ENCODE measurements at places on chromosomes 1 and 21.

GRCh38 chr1:164337394-164337793 is 221.6 kb upstream of the PBX1 start:
- DNase-seq: no peak

- DNase-seq: no peak
Measured at GRCh38 chr1:168725831-168726230, 3.2 kb downstream of the DPT start.

- DNase-seq: no peak
Measured at GRCh38 chr21:26096494-26097371, 73.8 kb downstream of the APP start.

DNA sequence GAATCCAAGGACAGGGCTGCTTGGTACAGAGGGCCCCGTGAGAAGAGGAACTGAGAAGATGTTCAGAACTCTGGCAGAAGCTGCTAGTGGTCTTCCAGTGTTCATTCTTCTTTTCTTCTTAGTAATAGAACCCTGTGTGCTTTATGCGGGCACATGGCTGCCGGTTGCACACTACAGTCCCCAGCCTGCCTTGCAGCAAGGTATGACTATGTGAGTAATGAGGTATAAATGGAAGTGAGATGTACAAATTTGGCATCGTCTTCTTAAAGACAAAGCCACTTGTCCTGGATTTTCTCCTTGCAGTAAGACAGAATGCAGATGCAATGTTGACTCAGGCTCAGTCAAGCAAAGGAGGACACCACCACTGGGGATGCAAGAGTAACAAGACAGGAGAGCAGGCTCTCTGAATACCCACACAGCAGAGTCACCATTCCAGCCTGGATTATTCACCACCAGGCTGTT is 15.0 kb upstream of the ATP1B1 start:
- DNase-seq: no peak

- no peak for DNase-seq
Measured at GRCh38 chr1:228045871-228046270, 36.6 kb upstream of the ARF1 start.

DNA sequence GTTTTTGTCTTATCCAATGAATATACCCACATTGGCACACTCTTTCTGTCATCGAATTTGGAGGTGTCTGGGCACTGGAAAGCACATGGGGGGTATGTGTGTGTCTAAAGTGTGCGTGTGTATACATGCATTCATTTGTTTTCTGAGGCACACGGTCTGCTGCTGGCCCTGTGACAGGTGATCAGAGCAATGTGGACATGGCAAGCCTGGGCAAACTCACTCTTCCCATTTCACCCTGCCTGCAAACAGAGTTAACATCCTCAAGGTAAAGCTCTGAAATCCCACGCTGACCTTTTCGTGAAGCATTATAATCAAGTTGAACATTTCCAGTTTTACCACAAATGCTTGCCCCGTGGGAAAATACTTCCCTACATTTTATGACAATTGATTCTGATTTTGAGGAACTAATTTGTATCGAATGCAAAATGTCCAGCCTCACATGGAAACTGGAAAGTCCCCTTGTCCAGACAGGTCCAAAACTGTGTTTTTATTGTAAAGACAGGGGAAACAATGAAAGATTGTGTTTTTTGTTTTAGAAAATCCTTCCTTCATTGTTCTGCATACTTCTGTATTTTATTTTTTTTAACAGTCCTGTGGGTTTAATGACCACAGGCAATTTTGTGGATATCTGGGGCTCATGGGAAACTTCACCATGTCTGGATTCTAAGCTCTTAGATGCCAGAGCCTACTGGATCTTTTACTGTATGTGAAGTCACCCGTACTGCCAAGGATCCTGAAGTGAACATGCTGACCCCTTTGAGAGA is 160.9 kb downstream of the PBX1 start:
- no peak for DNase-seq

DNA sequence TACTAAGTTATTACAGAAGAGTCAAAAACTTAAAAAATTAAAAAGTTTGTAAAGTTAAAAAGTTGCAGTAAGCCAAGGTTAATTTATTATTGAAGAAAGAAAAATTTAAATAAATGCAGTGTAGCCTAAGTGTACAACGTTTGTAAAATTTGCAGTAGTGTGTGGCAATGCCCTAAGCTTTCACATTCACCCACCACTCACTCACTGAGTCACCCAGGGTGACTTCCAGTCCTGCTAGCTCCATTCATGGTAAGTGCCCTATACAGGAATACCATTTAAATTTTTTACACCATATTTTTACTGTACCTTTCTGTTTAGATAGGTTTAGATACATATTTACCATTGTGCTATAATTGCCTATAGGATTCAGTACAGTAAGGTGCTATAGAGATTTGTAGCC is 88.6 kb downstream of the CTH start:
- no peak for DNase-seq

DNA sequence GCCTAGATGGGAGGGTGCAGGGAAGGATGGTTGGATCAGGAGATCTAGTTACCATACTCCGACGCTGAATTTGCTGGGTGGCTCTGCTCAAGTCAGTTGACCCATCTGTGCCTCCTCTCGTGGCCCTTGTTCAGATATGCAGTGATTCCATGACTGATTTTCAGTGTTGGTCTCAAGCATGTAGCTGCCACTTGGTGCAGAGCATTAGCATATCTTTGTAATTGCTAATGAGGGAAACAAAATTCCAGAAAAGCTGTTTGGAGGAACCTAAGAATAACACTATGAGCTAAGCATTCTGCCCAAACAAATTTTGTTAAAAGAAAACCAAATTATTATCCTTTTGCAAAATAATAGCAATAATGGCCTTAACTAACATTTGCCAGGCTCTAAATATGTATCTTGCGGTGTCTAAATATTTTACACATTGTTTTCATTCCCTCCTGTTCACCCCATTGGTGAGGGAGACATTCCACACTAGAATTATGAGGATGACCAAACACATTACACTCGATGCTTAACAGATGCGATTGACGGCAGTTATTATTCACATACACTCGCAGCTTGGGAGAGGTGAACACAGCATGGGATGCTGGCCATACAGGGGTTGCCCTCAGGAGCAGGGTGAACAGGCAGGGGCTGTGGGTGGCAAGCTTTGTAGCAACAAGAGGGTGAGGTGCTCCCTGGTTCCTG is 69.1 kb downstream of the KCNJ15 start:
- no peak for DNase-seq

GRCh38 chr1:196433000-196433399 is 175.2 kb downstream of the KCNT2 start:
- DNase-seq: no peak

DNA sequence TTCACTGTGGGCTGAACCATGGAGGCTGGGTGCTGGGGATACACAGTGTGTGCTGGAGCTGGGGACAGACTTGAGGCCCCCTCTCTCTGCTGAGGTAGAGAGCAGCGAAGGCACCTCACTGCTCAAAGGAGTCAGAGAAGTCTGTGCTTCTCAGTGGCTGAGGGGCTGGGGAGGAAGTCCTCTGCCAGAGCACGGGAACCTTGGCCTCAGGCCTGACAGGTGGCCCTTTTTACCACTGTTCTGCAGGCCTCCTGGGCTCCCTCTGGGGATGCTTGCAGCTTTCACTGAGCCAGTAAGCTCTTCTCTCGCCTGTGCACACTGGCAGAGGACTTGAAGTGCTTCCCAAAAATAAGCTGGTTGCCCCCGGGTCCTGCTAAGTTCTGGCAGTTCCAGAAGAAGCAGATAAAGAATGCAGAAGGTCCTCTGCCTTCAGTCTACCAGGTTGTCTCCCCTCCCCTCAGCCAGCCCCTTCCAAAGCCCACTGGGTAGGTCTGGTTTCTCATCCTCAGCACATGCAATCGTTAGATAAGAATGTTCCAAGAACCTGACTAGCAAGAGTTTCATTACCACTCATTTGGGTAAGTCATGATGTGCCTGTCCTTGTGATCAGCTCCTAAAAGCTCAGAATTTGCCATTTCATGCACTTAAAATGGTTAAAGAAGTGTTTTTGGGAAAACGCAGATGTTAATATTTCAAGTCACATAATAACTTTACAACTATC is 53.9 kb downstream of the TENT5C start:
- DNase-seq: no peak

DNA sequence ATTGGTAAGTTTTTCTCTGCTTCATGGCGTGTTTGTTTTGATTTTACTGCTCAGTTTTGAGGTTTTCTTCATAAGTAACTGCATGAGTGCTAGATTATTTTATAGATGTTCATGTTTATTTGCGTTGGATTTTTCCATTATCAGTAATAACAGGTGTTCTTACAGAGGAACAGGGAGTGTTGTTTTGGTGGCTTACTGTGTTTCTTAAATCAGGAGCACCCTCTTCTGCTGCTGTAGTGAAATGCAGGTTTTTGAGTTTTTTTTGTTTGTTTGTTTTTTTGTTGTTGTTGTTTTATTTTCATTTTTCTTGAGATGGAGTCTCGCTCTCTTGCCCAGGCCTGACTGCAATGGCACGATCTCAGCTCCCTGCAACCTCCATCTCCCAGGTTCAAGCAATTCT is 32.6 kb downstream of the CTBS start:
- DNase-seq: no peak

GRCh38 chr1:91124290-91124985 is 102.6 kb upstream of the ZNF644 start:
- no peak for DNase-seq

GRCh38 chr1:204286831-204287421 is 72.8 kb downstream of the PLEKHA6 start:
- no peak for DNase-seq

DNA sequence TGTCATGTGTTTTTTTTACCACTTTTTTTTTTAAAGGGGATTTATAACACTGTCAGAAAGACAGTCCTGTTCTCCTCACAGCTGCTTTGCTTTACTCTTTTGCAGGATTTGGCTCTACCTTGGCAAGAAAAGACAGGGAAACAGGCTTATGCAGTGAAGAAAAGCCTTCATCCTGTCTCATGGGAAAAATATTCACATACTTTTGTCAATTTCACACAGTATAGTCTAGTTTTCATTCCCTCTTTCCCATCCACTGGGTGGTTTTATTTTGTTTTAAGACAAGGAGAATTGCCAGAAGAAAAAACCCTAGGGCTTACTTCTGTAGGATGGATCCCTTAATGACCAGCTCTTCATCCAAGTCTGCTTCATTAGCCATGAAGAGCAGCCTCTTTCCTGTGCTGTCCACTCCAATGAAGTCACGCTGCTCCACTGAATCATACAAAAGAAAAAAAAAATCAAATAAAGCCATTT is 60.0 kb downstream of the EIF2B3 start:
- DNase-seq: no peak

DNA sequence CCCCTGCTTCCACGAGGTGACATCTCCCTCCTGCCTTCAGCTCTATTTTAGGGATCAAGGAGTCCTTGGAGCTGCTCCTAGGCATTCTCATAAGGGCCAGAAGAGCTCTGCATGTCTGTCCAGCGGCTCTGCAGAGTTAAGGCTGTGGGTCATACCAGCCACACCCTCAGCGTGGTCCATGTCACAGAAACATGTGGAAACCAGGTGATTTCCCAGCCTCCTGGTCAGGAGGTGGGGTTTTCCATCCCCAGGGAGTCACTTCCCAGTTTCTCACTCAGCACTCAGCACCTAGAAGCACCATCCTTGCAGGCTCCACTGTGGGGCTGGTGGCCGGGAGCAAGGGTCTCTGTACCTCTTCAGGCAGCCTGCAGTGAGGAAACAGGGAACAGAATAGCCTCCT is 1.4 kb upstream of the TNFRSF1B start:
- no peak for DNase-seq

GRCh38 chr1:156692441-156692924 is 12.9 kb downstream of the CRABP2 start:
- no peak for DNase-seq

DNA sequence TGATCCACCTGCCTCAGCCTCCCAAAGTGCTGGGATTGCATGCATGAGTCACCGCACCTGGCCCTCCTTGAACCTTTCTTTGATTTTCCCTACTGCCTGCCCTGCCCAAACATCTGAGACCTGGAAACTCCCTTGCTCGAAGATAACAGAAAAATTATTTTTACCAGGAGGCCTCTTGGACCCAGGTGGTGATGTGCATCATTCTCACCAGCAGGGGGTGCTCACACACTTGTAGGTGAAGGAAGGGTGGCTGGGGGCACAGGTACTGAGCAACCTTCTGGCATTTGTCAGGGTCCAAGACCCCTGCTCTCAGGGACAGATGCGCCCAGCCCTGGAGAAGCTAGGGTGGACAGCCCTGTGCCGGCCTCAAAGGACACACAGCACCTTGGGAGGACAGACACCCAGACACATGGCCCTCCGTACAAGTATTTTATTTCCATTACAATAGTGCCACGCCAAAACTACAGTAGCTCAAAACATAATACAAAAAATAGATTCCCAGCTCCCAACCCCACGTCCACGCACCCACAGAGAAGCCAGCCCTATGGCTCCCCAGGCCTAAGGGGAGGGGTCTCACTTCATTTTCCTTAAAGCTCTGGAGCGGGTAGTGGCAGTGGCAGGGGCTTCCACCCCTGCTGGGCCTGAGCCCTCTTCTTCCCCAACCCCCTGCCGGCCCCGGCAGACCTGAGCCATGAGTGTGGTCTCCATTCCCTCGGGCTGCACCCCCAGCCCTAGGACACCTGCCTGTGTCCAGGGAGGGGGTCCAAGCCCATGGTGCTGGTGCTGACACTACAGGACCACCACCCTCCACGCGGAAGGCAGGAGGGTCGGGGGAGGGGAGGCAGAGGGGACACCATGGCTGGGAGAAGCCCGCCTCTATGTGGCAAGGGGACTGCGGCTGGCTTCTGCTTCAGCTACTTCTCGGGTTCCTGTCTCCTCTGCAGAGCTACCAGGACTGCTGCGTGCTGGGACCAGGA is 40.4 kb upstream of the EIF4G3 start:
- DNase-seq: peak; percentile 70

GRCh38 chr1:206717674-206717989 is 32.9 kb downstream of the MAPKAPK2 start:
- no peak for DNase-seq

- no peak for DNase-seq
Measured at GRCh38 chr1:88742531-88742930, 58.5 kb downstream of the PKN2 start.

GRCh38 chr1:2300851-2301606 is 72.9 kb downstream of the SKI start:
- peak; percentile 88 for DNase-seq

- DNase-seq: no peak
Measured at GRCh38 chr1:184739070-184739469, 15.6 kb downstream of the EDEM3 start.

DNA sequence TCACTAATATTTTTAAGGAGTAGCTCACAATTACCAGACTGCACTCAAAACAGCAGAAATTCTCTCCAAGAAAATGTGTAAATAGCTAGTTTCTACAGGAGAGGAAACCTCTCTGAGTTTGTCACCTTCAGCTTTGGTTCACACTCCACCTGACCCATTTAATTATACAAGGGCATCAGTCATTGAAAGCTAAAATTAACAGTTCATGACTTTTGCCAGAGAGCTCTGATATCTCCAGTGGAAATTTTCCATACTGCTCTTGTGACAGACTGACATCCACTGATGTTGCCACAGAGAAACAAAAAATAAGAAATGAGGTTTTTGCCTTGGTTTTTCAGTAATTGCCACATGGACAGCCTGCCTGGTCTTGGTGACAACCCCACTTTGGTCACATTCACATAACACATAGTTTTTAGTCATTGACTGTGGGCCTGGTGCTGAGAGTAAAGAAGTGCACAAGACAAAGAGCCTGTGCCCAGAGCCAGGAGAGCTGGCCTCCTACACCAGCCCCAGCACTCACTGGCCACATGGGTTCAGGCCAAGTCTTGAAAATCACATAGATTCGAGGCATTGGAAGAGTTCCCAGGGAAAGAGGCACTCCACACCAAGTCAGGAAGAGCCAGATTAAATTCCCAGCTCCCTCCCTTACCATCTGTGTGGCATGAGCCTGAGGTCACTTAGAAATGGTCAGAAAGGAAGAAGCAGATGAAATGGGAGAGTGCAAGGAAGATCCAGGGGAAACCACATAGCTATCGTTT is 13.8 kb upstream of the SIM2 start:
- no peak for DNase-seq

Measured in sciatic nerve (tissue), 2 donors.